ENCODE measurements at places on chromosomes 3 and 15.

- no peak for DNase-seq
Observed at GRCh38 chr3:16013568-16013967, 160.9 kb upstream of the GALNT15 start.

DNA sequence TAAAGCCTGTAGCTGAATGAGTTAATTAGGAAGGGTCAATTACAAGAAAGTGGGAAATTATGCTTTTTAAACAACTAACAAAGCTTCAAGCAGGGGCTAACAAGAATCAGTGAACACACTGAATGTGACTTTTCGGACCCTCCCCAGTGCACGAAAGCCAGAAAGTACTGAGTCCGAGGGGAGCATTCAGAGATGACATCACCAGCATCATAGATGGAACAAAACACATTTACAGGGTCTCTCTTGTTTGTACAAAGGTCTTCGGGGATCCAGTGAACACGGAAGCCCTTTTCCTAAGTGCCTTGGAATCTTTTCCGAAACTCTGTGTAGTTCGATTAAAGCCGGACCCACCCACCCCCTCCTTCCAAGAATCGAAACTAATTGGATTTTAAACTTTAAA, 829 bp downstream of the DCP1A start:
- no peak for DNase-seq

- DNase-seq = no peak
Observed at GRCh38 chr3:125406070-125406469, 30.9 kb upstream of the ZNF148 start.

- peak; percentile 47 for DNase-seq
Observed at GRCh38 chr15:74787251-74788041, 5.6 kb downstream of the CSK start.

- DNase-seq = no peak
Observed at GRCh38 chr15:42385980-42386700, 26.8 kb downstream of the CAPN3 start.

DNA sequence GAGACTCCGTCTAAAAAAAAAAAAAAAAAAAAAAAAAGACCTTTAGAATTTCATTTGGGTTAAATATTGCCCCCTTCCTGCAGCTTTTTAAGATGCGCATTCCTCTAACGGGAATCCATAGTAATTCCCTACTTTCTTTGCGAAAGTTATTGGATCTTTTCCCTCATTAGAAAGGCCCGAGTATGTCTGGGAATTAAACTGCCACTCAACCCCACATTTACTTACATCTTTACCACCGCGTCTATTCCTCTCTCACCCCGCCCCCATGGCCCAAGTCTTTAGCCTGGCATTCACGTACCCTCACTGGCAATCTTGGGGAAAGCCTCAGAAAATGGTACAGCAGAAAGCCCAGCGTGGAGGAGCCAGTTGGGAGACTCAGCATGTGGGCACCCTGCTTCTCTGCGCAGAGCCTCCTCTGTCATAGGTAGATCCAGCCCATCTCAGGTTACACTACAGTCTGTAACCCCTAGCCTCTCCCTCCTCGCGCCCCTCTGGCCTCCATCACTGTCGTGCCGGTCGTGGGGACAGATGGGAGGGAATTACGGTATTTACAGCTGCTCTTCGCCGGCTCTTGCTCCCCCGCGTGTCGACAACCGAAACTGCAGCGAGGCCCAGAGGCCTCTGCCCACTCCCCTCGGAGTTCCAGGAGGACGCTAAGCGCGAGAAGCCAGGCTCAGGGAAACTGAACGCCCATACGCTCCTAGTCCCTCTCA, 6.4 kb upstream of the ANKDD1A start:
- DNase-seq = no peak

- no peak for DNase-seq
Observed at GRCh38 chr15:64742385-64742784, 33.0 kb downstream of the RBPMS2 start.

DNA sequence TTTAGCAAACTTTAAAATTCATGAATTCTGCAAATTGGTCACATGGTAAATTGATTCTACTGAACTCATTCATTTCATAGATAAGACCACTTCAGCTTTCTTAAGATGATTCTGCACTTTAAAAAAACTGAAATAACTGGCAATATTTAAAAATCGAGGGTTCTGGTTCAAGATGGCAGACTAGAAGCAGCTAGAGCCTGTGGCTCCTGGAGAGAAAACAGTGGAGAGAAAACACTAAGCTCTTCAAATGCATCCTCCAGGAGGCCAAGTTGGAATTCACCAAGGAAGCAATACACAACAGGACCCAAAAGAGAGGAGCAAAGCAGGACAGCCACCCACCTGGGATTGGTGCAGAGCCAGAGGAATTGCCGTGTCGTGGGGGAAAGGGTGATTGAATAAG, 132.1 kb downstream of the SPATA16 start:
- DNase-seq = no peak
